ENCODE measurements at places on chromosomes 5 and 9. TPM values are rescaled to one million over a fixed set of nuclear protein-coding genes. Genes with fewer than 3 reads are reported as not detected.

DNA sequence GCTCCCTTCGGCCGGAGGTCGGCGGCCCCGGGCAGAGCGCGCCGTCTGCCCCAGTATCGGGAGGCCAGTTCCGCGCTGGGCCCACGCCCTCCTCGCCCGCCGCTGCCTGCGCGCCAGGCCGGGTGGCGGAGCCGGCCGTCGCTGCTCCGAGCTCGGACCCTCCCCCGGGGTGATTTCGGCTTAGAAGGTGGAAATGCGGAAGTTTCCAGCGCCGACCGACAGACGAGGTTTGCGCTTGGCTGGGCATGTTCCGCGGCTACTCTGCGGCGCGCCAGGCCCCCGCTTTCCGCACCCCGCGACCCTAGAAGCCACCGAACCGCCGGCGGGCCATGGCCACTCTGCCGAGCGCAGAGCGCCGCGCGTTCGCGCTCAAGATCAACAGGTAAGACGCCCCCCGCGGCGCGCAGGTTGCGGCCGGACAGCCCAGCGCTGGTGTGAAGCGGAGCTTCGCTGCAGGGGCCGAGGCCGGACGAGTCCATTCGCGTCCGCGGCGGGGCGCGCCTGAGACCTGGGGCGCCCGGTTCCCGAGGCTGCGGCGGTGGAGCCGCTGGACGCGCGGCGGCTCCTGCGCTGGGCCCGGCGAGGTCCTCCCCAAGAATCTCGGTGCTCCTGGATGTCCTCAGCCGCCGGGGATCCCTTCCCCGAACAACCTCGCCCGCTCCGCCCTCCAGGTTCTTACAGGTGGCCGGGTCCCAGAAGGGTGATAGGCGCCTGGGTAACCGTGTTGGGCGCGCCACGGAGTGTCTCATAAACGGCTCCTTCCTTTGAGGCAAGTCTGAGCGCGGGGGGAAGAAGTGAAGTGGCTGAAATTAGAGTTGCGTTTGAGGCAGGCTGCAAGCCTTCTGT is at the start of gene DOCK8:
TSS of gene DOCK8 (plus strand) at position 218 of the 846 bp plus-strand sequence. CDS start at position 330, 112 bp downstream.
- DNase-seq: peak; percentile 83

DNA sequence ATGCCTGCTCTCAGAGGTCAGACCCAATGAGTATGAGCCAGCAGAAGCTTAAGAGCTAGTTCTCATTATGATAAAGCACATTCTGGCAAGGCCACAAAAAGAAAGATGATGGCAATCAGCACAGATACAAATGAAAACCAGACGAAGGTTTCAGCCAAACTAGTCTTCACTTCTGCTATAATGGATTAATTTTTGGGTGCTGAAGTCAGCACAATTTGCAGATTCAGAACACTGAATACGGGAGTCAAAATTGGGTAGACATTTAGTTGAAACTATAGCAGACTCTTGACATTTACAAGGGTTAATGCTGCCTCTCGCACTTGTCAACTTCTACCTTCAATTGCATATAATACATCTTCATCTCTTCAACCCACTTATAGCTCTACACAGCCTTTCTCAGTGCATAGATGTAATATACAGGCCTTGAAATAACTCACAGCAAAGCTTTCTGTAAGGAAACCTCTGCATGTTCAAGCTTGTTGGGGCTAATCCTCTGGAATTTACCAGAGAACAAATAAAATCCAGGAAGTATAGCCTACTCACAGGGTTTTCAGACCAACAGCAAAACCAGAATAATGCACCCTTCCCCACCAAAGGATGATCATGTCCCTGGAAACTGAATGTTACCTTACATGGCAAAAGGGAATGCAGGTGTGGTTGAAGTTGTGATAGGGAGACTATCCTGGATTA is 77.1 kb downstream of the BAAT start:
- DNase-seq: no peak

Gene ANKRD34B
- not detected for total RNA-seq

DNA sequence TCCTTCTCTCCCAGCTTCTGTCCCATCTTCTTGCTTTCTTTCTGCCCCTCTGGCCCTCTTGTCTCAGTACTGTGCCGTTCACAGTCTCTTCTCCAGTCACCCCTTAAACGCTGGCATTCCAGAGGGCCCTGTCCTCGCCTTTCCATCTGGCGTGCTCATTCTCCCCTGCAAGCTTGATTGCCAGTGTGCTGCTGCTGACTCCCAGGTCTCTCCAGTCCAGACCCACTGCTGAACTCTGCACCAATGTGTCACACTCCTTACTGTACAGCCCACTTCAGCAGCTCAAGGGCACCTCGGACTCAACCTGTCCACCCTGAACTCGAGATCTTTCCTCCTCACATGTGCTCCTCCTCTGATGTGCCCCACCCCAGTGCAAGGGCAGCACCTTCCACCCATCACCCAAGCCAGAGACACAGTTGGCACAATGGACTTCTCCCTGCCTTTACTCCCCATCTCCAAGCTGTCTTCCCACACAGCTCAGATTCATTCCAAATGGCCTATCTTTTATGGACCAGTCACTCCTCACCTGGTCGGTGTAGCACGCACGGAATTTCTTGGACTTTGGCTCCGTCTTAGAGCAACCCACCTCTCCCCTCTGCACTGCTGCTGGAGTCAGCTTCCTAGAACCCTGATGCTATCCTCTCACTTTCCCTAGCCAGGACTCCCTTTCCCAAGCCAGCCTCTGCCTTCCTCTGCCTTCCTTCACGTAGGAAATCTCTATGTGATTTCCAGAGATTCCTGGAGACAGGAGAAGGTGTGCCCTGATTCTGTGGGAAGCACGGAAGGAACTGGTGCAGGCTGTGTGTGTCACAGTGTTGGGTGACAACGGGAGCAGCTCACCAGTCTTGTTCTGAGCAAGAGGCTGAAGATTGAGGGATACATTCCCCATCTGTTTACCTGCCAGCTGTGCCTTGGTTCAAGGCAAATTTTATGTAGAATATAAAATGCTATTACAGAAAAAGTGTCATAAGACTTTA is 26.0 kb upstream of the SLC2A8 start:
- DNase-seq: no peak

GRCh38 chr9:124868511-124869465 is 6.9 kb downstream of the ARPC5L start:
- DNase-seq: peak; percentile 97

Gene ECM2
- total RNA-seq: 0.14 TPM

GRCh38 chr5:59615272-59615671 is 278.3 kb downstream of the PDE4D start:
- no peak for DNase-seq

DNA sequence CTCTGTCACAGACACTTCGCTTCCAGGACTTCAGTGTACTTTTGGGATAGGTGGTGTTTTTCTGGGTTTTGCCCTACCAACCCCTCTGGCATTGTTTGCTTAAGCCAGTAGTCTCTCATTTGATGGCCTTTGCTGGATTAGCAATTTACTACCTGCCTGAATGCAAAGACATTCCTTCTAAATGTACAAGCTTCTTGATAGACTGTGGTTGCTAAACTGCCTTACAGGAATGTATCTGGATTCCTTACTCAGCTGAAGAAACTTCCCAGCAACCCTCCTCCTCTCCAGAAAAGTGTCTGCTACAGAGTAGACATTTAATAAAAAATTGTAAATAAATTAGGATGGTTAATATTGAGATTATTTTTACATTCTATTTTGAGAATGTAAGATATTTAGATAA is 1916.7 kb downstream of the EFNA5 start:
- no peak for DNase-seq

Gene PRUNE2
- 85.8 TPM for total RNA-seq

DNA sequence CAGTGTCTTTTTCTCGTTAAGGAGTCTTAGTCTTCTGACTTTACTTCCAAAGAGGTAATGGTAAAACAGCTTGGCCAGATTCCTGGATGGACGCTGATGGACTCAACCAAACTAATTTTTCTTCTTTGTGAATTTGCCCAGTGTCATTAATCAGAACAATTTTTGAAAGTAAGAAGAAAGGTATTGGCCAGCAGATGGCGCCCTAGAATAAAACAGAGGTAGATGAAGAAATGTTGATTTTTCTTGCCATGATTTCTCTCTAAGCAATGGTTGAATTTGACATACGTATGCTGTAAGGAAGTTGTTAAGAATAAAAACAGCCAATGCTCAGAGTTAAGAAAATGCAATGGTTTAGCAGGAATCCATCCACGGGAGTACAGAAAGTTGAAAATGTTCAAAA is 500.0 kb downstream of the DIRAS2 start:
- peak; percentile 74 for DNase-seq

GRCh38 chr5:52805615-52806014 is 17.9 kb downstream of the ITGA1 start:
- no peak for DNase-seq

DNA sequence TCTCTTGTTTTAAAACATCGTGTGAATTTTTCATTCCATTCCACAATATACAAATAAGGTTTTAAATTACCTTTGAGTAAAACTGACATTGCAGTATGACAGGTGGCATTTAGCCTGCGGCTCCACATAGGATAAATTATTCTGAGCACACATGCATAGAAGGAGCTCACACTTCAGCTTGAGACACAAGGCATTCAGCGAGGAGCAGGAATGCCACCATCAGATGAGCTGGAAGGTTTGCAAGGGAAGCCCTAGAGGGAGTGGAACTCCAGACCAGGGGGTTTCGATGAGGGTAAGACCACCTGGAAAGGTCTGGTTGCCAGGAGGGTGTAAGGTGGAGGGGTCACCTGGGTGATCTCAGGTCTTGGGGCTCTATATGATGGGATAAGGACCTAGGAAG is 259.0 kb upstream of the ADRA1B start:
- no peak for DNase-seq

Gene STKLD1
- total RNA-seq: not detected

- DNase-seq: no peak
Measured at GRCh38 chr5:172726966-172727365, 44.0 kb downstream of the DUSP1 start.

DNA sequence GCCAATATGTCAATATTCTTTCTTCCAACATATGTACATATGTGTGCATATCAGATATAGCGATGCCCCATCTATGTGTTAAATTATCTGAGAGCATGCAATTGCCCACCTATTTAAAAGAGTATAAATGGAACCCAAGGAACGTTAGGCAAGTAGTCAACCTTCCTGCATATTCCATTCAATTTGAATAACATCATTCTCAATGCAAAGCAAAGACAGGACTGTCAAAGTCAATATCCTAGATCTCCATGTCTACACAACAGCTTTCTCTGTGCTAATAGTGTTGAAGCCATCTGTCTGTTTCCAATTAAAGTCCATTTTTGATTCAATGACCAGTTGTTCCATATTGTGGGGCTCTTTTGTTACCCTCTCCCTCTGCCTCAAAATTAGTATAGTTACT is 85.3 kb upstream of the COX7C start:
- no peak for DNase-seq

Gene ABO
- 0.72 TPM for total RNA-seq

DNA sequence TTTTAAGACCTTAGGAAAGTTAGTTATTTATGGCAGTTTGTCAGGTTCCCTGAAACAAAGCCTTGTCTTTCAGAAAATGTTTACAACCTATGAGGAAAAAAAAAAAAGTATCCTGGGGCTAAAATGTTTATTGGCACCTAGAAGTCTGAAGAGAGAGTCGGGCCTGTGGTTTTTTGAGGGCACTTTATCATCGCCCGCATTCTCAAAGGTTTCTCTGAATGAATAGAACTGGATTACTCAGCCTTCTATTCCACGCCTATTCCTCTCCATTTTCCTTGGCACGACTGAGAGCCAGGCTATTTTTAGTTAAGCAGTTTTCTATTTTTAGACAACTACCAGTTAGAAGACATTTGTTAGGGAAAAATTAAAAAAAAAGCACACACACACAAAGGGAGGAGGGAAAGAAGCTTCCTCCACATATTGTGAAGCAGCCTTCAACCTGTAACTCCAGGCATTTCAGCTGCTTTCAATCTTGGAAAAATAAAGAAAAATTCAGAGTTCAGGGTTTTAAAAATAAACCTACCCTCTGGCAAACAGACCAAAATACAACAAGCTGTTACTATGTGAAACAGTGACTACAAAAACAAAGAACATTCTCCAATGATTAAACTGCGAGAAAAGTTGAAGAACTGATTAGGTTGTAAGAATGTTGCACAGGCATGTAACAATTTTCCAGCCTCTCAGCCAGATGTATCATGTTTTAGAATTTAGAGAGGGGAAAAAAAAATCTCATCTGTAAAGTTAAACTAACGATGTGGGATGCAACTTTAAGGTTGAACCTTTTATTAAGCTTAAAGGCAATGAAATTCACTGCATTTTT is 97.0 kb downstream of the MEF2C start:
- DNase-seq: no peak

- DNase-seq: no peak
Measured at GRCh38 chr5:137575847-137576246, 76.7 kb upstream of the SPOCK1 start.

DNA sequence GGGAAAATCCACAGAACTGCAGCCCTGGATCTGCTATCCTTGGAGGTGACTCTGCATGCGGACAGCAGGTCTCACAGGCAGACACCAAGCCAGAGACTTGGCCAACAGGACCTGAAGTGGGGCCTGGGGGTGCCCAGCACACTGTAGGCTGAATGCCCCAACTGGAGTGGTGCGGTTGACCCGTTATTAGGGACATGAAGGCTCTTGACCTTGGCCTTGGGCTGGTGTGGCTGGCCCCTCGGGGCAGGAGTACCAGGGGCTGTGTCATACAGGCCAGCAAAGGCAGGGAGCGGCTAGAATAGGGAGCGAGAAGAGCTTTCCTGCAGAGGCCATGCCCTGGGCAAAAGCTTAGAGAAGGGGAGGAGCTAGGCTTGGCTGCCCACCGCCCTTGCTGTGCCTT is 153.2 kb upstream of the MVB12B start:
- DNase-seq: peak; percentile 17

Gene SMIM32
- not detected for total RNA-seq

DNA sequence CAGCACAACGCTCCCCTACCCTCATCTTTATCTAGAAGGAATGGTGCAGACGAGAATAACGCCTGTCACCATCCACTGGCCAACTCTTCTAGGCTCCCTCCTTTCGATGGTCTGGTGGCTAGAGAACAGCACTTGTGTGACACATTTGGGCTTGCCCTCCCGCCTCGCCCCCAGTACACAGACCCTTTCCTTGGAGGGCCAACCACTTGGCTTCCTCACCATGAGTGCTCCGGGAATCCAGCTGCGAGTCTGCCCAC is 1.4 kb downstream of the GNAQ start:
- no peak for DNase-seq

DNA sequence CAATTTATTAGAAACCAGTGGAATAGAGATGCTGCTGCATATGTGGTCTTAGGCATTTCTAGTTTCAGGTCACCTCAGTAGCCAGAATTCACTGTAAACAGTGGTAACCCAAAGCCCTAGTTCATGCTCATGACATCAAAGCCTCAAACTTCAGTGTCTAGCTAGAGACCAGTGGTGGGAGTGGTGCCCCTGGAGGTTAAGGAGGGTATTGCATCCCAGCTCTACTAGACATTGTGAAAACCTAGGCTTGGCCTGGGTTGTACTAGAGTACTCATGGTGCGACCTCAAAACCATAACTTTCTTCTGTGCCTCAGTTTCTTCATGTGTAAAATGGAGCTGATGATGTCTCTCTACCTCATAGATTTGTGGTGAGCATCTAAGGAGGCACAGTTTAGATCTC is 18.8 kb downstream of the COL5A1 start:
- DNase-seq: no peak

Data from stomach (tissue), 19 donors.